ENCODE measurements at places on chromosomes 11 and 22. TPM values are rescaled to one million over a fixed set of nuclear protein-coding genes. Genes with fewer than 3 reads are reported as not detected.

GRCh38 chr11:111448831-111449557 is 63.2 kb downstream of the BTG4 start:
- no peak for DNase-seq

DNA sequence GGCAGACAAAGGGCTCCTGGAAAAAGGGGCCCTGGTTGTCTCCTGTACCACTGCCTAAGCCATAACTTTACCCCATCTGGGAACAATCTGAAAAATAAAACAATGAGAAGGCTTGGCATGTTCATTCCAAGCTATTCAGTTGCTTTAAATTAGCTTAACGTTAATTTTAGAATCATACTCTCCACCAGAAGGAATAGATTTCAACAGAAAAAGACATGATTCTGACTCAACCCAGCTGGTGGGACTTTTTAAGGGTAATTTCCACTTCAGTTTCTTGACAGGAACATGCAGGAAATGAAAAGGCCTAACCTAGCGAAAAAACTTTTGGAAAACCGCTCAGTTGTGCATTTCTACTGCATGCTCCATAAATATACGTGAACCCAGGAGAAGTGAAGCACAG is 7.9 kb downstream of the SF3A1 start:
- no peak for DNase-seq

GRCh38 chr22:32682990-32683389 is 118.5 kb upstream of the TIMP3 start:
- DNase-seq, result no peak

DNA sequence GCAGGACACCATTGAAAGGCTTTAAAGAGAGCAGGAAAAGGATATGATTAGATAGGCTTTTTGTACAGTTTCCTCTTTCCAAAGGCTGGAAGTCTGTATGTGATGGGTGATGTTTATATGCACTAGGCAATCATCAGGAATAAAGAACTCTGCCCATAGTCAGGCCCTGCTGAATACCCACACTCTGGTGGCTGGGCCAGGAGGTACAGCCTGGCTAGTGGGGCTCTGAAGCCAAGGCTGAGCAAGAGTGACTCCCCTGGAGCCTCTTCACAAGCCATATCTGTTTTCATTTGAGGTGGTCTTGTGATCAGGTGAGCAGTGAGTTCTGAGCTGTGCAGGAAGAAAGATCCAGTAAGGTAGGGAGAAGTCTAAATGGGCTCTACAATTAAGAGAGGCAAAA is 539.9 kb upstream of the CCDC90B start:
- no peak for DNase-seq

DNA sequence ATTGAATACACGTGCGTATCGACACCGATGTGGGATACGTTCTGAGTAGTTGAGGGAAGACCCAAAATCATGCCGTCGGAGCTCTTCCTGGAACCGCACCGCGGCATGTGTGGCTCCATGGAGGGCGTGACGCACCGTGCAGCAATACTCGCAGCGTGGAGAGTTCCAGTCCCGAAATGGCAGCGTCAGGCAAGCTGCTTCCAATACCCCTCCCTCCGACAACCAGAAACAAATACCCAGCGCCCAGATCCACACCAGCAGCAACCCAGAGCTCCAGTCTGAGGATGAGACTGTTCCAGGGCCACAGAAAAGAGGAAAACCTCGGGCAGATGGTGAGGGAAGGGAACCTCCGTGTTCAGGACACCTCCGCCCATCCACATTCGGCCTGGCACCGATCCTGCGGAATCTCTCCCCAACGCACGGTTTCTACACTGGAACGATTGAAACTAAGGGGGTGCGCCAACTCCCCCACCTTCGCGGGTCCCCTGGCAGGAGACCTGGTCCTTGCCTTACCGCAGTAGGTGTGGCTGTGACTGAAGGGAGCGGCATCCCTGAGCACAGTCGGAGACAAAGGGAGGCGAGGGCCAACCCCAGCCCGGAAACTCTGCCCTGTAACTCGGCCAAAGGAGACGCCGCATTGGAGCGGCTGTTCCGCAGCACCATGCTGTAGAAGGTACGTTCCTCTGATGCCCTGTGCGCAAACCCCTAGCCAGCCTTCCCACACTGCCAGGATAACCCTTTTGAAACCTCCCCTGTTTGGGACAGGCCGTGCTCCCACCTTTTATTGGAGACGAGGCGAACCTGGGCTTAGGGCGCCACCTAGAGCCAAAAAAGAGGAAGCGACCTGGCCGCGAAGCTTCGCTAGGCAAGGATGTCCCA is 28.2 kb downstream of the DBX1 start:
- peak; percentile 62 for DNase-seq

GRCh38 chr22:29704528-29705285 is 15.1 kb upstream of the CABP7 start:
- DNase-seq, result peak; percentile 21

OR51B4 gene
- 0.23 TPM for total RNA-seq

GRCh38 chr22:35023692-35024363 is 42.1 kb upstream of the ISX start:
- peak; percentile 49 for DNase-seq

DNA sequence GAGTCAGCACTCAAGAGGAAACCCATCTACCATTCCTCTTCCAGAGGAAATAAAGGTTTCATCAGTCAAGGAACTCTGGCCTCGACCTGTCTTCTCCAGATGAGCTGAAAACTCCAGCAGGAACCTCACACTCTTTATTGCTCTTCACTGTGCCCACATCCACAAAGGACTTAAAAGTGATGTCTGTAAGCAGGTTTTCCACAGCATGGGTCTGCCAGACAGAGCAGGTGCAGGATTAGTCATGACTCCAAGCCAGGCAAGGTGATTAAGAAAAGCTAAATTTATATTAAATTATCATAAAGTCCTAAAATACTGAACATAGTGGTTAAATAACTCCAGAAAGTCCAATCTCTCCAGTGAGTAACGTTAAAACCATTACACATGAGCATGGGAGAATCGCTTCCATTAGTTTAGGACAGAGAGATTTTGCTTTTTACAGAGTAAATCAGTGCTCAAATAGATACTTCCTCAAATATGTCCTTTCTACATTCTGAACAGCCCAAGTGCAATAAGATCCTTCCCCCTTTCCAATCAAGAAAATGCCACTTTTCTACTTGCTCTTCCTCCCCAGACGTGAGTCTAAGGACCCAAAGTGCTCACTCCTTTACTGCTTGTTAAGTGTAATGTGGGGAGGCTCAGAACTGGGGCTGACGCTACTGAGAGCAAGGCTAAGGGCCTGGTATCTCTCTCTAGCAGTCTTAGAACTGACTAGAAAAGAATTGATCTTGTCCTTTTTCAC is 10.7 kb upstream of the CKAP5 start:
- DNase-seq, result no peak

- no peak for DNase-seq
Measured at GRCh38 chr22:35553341-35553740, 12.7 kb downstream of the RASD2 start.

SCGB1D2 gene
- not detected for total RNA-seq

- no peak for DNase-seq
Measured at GRCh38 chr11:1303126-1303821, 6.2 kb downstream of the TOLLIP start.

F2 gene
- 21.4 TPM for total RNA-seq

- no peak for DNase-seq
Measured at GRCh38 chr11:78562398-78562797, 12.3 kb downstream of the NARS2 start.

DNA sequence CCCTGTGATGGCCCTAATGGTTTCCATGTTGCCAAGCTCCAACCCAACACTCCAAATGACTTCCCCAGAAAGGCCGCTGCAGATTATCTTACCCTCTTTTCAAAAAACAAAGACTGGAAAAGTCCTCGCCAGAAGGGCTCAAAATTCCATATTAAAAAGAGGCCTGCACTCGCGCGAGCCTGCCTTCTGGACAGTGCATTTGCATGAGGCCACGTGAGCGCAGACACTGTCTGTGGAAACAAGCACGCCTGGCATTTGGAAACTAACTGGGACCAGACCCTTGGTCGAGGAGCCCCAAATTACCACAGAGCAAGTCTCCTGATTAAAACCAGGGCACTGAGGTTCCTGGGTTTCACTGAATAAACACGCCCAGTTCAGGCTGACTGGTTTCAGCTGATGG is 42.9 kb downstream of the ABTB2 start:
- no peak for DNase-seq

FGF3 gene
- not detected for total RNA-seq

- no peak for DNase-seq
Measured at GRCh38 chr11:79342686-79343085, 98.1 kb downstream of the TENM4 start.

GRCh38 chr22:27793576-27793975 is 8.0 kb downstream of the MN1 start:
- no peak for DNase-seq

- peak; percentile 2 for DNase-seq
Measured at GRCh38 chr22:43566021-43566420, 154.2 kb downstream of the MPPED1 start.

DNA sequence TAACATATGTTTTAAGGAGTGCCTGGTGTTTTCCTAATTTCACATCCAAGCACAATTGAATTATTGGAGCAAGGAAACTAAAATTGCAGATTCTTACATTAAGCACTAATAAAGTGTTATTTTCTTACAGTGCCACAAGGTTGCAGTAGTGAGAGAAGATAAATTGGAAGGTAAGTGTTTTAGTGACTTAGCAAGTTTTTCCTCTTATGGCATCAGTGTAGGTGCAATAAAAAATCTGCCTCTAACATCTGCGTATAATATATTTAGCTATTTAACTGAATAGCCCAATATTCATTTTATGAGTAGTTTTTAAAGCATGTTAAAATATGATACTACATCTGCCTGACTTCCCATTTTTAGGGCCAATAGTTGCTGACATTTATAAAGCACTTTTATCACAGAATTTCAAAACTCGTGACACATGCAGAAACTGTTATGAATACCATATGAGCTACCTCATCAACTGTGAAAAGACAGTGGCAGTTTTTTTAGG is 19.0 kb downstream of the POLD3 start:
- no peak for DNase-seq

DNA sequence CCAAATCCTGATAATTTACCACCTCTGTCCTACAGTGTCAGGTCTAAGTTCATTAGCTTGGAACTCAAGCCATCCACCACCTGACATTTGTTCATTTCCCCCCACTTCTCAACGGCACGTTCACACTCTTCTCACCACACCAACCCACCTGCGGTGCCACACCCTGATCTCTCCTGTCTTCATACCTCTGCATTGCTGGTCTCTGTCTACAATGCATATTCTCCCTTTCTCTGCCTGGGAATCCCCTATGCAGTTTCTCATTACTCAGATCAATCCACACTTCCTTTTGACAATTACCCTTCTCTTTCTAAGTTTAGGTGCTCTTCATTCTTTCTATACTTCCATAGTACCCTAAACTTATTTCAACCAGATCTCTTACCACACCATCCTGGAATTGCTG is 20.4 kb upstream of the EMSY start:
- DNase-seq, result no peak

DNA sequence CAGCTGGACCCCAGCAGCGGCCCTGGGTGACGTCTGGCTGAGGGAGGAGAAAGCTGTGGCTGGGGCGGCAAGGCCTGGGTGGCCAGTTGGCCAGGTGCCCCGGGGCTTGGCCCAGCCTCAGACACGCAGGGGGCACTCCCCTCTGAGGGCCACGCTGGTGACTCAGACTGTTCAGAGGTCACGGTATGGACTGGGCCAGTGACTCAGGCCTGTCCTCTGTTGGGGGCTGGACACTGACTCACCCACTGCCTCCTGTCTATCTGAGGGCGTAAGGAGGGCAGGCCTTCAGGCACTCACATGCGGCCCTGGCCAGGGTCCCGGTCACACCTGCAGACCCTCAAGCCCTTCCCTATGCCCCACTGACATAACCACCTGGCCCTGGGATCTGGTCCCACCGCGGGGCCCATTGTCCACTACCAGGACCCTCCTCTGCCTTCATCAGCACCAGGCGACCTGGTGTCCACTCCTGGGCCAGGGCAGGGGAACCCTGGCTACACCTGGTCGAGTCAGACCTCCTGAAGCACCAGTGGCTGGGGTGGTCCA is 3.7 kb upstream of the MUC5AC start:
- DNase-seq, result peak; percentile 50

PNPLA5 gene
- not detected for total RNA-seq

GRCh38 chr11:122138744-122139594 is 23.0 kb upstream of the BLID start:
- DNase-seq, result no peak

DNA sequence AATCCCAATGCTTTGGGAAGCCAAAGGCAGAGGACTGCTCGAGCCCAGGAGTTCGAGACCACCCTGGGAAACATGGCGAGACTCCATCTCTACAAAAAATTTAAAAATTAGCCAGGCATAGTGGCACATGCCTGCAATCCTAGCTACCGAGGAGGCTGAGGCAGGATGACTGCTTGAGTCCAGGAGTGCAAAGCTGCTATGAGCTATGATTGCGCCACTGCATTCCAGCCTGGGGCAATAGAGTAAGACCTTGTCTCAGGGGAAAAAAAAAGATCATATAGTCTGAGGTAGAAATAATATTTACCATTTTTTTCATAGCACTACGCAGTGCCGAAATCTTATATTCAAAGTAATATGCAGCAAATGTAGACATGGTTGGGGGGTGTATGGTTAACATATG is 47.8 kb downstream of the MRTFA start:
- DNase-seq, result no peak

DNA sequence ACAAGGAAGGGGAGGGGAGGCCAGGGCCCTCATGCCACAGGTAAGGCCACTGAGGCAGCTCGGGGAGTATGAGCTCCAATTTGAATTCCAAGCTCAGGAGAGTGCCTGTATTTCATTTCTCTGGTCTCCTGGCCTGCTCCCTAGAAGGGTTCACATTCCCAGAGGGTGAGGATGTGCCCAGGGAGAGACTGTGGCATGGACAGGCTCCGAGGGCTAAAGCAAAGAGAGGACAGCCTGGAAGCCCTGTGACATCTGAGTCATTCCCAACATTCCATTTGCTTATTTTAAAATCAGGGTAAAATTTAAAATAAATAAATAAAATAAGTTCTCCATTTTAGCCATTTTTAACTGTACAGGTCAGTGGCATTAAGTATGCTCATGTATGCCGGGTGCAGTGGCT is 18.6 kb upstream of the FOLR1 start:
- no peak for DNase-seq

DNA sequence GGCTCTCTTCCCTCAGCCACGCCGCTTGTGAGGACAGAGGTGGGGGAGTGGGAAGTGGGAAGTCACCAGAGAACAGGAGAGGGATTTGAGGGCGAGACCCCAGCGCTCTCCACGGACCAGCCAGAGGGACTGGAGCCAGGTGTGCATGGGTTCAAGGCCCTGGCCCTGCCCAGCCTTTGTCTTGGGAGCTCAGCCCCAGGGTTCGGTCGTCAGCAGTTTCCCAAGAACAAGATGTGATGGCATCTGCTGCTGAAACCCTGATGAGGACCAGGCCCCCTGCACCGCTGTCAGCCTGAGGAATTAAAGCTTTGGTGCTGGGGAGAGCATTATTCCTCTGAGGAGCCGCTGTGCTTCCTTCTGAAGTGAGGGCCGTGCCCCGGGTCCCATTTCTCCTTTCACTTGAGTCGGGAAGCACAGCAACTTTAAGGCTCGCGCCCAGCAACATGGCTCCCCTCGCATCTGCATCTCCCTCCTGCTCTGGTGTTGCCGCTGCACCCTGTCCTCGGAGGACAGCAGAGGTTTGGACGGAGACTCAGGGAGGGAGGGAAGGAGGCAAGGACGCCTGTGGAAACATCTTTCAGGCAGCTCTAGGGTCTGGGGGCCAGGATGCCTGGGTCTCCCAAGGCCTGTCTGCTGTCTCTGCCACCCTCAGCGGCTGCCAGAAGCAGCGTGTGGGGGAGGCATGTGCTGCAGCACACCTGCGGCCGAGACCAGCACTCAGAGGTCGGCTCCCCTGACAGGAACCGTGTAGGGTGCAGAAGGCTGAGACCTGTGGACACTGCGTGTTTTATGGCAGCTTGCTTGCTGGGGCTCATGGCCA is 3.8 kb downstream of the IFITM5 start:
- no peak for DNase-seq

Data from mucosa of gallbladder (tissue), 1 donor.